ENCODE measurements at places on chromosomes 11 and 22.

GRCh38 chr11:93796441-93797231, 12.6 kb downstream of the MED17 start:
- DNase-seq = no peak

DNA sequence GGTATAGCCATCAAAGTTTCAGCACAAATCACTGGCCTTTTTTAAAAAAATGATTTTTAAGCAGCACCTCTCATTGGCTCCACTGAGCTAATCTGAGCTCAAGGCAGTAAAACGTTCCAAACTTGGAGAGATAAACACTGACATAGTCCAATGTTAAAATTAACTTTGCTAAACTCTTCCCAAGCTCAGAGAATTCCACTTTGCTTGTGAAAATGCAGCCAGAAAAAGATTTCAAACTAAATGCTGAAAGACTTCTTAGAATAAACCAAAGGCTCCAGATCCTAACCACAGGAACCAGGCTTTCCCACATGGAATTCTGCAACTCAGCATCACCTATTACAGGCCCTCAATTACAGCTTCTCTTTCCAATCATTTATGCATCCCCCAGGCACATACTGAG, 84.7 kb upstream of the GDPD4 start:
- DNase-seq = no peak

DNA sequence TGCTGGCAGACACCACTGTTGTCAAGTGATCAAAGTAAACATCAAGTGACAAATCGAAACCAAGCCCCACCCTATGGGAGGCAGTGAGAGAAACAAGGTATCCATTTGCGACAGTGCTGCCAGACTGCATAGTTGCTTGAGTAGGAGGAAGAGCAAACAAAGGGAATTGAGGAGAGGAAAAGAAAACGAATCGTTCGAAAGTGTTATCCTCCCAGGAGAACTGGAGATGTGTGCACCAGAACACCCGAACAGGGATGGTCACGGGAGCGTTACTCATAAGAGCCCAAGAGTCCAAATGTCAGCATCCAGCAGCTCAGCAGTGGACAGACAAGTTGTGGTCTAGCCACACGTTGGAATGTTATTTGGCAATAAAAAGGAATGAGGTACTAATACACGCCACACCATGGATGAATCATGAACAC, 58.4 kb upstream of the NUP50 start:
- DNase-seq = no peak

DNA sequence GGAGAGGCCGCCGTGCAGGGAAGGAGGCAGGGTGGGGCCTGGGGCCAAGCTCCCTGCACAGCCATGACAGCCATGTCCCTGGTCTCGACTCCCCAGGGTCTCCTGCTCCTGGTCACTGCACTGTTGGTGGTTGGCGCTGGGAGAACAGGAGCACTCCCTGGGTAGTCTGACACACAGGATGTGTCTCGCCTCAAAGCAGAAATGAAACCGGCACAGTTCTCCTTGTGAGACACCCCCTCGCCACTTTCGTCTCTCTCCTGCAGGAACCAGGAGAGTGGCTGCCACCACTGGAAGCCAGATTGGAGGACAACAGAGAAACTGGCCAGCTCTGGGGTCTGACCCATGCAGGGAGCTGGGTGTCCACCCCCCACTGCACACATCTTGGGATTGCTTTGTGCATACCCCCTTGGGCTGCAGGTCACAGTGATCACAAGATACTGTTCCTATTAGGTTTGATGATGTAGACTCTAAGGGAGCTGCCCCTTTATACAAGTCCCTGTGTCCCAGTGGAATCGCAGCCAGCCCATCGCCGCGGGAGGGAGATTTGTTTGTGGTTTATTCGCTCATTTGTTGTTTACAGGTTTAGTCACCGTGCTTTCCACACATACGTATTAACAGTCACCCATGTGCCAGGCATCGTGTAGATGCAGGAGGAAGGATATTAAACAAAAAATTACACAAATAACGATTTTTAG, 27.0 kb upstream of the YWHAH start:
- no peak for DNase-seq

DNA sequence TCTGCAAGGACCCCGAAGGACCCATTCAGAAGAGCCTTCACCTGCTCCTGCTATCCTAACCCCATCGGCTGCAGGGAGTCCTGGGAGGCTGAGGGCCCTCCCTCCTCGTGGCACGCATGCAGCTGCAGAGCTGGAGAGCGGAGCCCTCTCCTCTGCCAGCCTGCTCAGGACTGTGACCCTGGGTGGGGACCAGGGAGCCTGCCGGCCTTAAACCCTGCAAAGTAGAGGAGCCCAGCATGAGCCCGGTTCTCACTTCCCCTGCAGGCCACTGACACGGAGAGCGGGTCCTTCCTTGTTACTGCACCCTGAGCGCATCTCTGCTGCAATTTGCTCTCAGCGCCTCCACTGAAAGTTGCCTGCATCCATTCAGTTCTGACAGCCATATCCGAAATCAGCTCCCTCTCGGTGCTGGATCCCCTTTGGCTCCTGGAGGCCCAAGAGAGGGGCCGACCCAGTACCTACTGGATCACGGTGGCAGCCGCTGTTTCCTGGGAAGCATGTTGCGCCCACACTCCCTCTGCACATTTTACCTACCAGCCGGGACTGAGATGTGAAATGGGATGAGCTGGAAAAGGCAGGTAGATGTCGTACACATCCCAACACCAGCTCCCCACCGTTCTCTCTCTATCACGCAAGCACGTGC, 312.1 kb downstream of the NTM start:
- DNase-seq = no peak

GRCh38 chr11:14703731-14704130, 60.1 kb downstream of the PDE3B start:
- DNase-seq = no peak

- DNase-seq = no peak
Observed at GRCh38 chr11:47329987-47330931, 22.2 kb downstream of the MYBPC3 start.

DNA sequence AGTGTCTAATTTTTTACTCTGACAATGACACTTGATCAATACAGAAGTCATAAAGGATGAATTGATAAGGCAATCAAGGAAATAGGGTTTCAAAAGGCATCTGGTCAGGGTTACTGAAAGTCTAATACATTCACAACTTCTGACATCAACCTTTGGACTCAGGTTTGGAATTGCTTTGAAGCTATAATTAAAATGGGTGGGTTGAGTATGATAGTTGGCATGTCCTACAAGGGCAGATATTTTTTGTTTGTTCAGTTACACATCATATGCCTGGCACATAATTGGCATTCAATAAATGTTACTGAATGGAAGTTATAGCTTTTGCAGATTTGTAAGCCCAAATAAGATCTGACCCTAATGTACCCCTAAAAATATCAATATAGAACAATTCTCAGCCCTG, 7.3 kb upstream of the FUT4 start:
- DNase-seq = no peak

DNA sequence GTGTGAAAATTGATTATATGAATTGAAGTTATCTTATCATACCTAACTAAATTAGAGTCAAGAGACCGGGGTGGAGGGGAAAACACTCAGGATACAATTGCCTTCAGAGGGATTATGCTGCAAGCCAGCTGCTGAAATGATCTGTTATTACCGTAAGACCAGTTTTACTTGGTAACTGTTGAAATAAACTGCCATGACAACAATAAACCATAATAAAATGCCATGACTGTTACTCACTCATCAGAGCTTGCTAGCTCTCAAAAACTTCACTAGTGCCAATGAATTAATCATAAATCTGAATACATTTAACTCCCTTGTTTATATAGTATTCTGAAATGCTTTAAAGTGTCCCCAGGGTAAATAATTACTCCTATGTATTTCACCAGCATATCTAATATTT, 68.2 kb downstream of the CASP12 start:
- no peak for DNase-seq

GRCh38 chr11:44530413-44531115, 34.9 kb upstream of the CD82 start:
- no peak for DNase-seq

DNA sequence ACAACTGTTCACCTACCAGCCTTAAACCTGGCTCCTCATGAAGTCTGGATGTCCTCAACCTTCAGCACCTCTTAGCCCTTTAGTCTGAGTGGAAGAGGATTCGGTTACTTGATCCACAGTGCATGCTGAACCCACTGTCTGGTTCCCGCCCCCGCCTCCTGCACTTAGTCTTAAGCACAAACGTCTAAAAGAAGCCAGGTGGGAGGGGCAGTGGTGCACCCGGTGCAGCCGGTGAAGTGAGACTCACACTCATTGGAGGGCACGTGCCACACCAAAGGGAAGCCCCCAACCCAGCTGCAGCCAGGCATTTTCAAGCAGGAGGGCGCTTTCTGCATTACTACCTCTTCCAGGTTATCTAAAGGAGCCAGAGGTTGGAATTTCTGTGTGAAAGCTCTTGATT, 146.8 kb downstream of the COMMD9 start:
- no peak for DNase-seq

DNA sequence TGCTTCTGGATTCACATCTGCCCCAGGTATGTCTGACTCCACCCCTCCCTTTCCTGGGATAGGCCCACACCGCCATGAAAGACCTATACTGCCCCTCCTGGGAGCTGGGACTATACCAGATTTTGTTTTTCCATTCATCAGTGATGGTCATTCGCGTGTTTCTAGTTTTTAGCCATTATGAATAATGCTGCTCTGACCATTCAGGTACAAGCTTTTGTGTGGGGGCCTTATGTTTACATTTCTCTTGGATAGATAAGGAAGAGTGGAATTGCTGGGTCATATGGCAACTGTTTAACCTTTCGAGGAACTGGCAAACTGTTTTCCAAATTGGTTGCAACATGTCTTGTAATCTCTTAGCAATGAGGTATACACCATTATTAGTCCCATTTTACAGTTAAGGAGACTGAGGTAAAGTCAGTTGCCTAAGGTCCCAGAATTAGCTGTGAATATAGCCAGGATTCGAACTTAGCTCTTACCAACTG, 1.2 kb upstream of the TBC1D10A start:
- no peak for DNase-seq

GRCh38 chr22:47210112-47210657, 447.7 kb downstream of the TBC1D22A start:
- DNase-seq = no peak

- DNase-seq = no peak
Observed at GRCh38 chr11:10317776-10318526, 13.1 kb downstream of the ADM start.
